ENCODE measurements at places on chromosomes 6 and 20. TPM values are rescaled to one million over a fixed set of nuclear protein-coding genes. Genes with fewer than 3 reads are reported as not detected.

Gene DDX39B
- total RNA-seq = 354 TPM

Gene VSX1
- not detected for total RNA-seq

Gene IPCEF1
- not detected for total RNA-seq

Gene ANKRD6
- total RNA-seq = 4.9 TPM

Gene TMC2
- not detected for total RNA-seq

Gene ANGPT4
- total RNA-seq = not detected

Gene TP53TG5
- total RNA-seq = not detected

Gene SEMG1
- not detected for total RNA-seq

Gene TGM6
- total RNA-seq = not detected

Gene ARHGAP40
- total RNA-seq = not detected

Gene GGTLC1
- not detected for total RNA-seq

Gene SIGLEC1
- total RNA-seq = not detected

Gene MROH8
- total RNA-seq = 0.65 TPM

Gene ADISSP
- 20.2 TPM for total RNA-seq

Gene OLIG3
- not detected for total RNA-seq

Gene NMBR
- total RNA-seq = not detected

Gene OTOR
- not detected for total RNA-seq

Gene HLA-DQB2
- total RNA-seq = not detected

Gene SLC17A9
- total RNA-seq = 19.2 TPM

Gene CNR1
- not detected for total RNA-seq

Gene PCK1
- total RNA-seq = not detected

Gene F13A1
- not detected for total RNA-seq

Gene TBX18
- total RNA-seq = 31.5 TPM

Gene MATN4
- not detected for total RNA-seq

Gene NKX2-4
- not detected for total RNA-seq

Gene USP49
- total RNA-seq = 2.7 TPM
